Activated CD8-positive, alpha-beta T cell treated with anti-CD3 and anti-CD28 coated beads for 36 hours (primary cell): ENCODE measurements at places on chromosomes 2 and 18. TPM values are rescaled to one million over a fixed set of nuclear protein-coding genes. Genes with fewer than 3 reads are reported as not detected.

- no peak for DNase-seq
- H3K36me3 ChIP-seq: no peaks in the 10 kb centered on the region
- no peaks in the 10 kb centered on the region for H3K4me1 ChIP-seq
- no peaks in the 10 kb centered on the region for H3K27me3 ChIP-seq
These were observed 54.5 kb upstream of the SMAD2 start for GRCh38 chr18:47984991-47985390.

DNA sequence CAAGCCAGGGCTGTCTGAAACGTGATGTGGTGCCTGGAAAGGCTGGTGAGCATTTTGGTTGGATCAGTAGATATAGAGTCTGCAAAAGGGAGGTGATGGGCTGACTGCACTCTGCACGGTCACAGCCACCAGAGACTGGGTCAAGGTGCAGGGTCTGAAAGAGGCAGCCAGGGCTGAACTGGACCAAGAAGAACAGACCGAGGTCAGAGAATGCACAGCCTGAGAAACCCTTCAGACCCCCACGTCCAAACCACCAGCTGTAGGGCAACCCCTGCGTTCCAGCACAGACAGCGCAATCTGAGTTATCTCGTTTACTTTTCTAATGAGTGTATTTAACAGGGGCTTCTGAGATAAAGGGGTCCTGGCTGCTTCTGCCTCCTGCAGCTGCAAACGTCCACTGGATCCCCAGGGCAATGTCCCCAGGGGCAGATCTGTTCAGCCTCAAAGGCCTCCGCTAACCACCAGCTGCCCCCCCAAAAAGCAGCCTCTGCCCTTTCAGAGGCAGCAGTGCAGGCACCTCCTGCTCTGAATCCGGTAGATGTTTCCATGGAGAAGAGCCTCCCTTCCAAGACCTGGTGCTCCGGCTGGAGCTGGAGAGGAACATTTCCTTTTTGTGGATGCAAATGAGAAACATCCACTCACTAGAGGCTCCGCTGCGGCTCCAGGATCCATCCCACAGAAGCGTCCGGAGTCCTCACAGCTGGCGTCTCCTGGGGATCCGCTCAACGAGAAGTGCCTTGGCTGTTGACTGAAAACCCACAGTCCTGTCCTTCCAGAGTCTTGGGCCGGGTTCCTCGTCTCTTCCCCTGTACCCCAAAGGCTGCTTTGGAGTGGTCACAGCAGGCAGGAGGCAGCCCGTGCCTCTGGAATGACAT, 970 bp upstream of the KCNG2 start:
- peak overlapping the region; percentile 49 for H3K4me3 ChIP-seq
- peaks cover 19% of the 10 kb centered on the region for H3K4me1 ChIP-seq
- DNase-seq: no peak
- peaks cover 56% of the 10 kb centered on the region for H3K27me3 ChIP-seq

DNA sequence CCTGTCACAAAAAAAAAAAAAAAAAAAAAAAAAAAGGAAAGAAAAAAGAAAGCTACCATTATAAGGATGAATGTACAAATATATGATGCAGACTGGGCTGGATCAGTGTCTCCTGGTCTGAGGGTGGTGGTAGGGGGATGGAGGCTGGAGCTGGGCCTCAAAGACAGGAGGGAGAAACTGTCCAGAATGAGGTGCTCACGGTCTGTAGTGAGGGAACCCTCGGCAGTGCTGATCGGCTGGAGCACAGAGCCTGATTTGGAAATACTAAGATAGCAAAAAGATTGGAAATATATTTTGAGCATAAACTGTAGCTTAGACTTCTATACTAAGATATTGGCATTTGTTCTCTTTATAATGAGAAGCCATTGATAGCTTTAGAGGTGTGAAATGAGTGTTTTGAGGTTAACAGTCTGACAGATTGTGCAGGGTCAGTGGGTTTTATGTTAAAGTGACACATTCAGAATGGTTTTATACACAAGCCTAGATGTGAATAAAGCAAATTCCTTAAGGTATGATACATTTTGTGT, 7.9 kb upstream of the SLC3A1 start:
- H3K27ac ChIP-seq: no peak overlapping the region
- no peaks in the 10 kb centered on the region for H3K36me3 ChIP-seq
- no peak for DNase-seq

- no peaks in the 10 kb centered on the region for H3K27me3 ChIP-seq
- no peak overlapping the region for H3K4me3 ChIP-seq
- H3K36me3 ChIP-seq: no peaks in the 10 kb centered on the region
- no peak overlapping the region for H3K27ac ChIP-seq
- no peaks in the 10 kb centered on the region for H3K4me1 ChIP-seq
- DNase-seq: no peak
These were observed 30.1 kb downstream of the SH2D6 start for GRCh38 chr2:85448461-85449213.

DNA sequence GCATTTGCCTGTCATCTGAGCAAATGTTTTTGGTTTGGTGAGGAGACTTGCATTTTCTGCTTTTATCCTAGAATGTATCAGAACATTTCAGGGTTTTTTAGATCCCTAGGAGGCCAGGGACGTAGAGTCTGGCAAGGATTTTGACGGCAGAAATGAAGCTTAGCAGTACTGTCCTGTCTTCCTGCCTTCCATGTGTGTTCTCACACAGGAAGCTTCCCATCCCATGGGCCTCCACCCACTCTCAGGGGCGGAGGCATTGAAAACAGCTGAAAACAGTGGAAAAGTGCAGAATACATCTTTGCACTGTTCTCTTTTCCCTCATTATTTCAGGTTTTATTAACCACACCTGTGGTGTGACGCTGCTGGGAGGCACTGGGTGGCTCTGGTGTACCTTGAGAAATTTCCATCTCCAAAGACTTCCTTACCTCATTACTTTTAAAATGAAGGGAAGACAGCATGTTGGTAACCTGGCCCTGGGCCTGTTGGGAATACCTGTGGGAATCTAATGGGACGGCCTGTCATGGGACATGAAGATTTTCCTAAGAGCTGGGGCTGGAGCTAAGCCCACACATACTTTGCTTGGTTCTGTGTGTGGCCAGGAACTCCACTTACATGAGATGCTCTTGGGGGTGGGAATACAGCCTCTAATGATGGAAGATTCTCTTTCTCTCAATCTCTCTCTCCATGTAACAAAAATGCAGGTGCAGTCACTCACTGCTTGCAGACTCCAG, 20.5 kb downstream of the PCARE start:
- H3K27ac ChIP-seq: no peak overlapping the region
- DNase-seq: no peak
- H3K4me1 ChIP-seq: peaks cover 3% of the 10 kb centered on the region

GRCh38 chr2:37558623-37559022, 112.8 kb downstream of the CDC42EP3 start:
- no peak for DNase-seq
- peaks cover 33% of the 10 kb centered on the region for H3K4me1 ChIP-seq
- no peaks in the 10 kb centered on the region for H3K27me3 ChIP-seq
- H3K36me3 ChIP-seq: no peaks in the 10 kb centered on the region

DNA sequence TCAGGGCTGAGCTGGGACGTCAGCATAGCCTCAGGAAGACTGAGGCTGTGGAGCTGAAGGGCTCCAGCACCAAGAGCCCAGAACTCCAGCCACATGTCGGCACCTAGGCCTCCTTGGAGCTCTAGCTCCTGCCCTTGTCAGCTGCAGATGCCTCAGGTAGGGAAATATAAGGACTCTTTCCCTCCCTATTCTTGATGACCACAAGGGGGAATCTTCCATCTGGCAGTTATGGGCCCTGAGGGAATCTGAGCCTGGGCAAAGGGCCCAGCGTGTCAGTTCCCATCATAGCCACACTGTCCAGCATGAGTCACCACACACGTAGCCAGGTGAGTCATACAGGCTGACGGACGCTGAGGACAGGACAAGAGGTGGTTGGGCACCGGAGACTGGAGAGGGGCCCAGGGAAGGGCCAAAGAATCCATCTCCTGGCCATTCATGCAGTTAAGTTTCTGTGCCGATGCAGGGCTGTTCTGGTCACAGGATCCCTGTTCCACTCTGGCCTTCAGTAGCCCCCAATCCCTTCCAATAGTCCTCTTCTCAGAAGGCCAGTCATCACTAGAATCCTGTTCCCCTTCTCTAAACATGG, 1.8 kb downstream of the MPV17 start:
- no peaks in the 10 kb centered on the region for H3K27me3 ChIP-seq
- peak overlapping the region; percentile 97 for H3K4me3 ChIP-seq
- peaks cover 16% of the 10 kb centered on the region for H3K36me3 ChIP-seq
- DNase-seq: no peak
- peaks cover 21% of the 10 kb centered on the region for H3K4me1 ChIP-seq

- DNase-seq: no peak
- H3K4me1 ChIP-seq: no peaks in the 10 kb centered on the region
- H3K27me3 ChIP-seq: no peaks in the 10 kb centered on the region
- no peaks in the 10 kb centered on the region for H3K36me3 ChIP-seq
These were observed 24.6 kb upstream of the DAW1 start for GRCh38 chr2:227846831-227847230.

- H3K4me3 ChIP-seq: no peak overlapping the region
- peaks cover 5% of the 10 kb centered on the region for H3K36me3 ChIP-seq
- no peak for DNase-seq
- no peak overlapping the region for H3K27ac ChIP-seq
- peaks cover 68% of the 10 kb centered on the region for H3K4me1 ChIP-seq
These were observed 70.5 kb downstream of the RBMS1 start for GRCh38 chr2:160423126-160423525.

GRCh38 chr2:240238786-240239185, 98.3 kb upstream of the OTOS start:
- H3K36me3 ChIP-seq: no peaks in the 10 kb centered on the region
- no peak overlapping the region for H3K27ac ChIP-seq
- peaks cover 12% of the 10 kb centered on the region for H3K27me3 ChIP-seq

- no peaks in the 10 kb centered on the region for H3K27me3 ChIP-seq
- no peak overlapping the region for H3K27ac ChIP-seq
- peaks cover 20% of the 10 kb centered on the region for H3K36me3 ChIP-seq
- H3K4me3 ChIP-seq: no peak overlapping the region
- H3K4me1 ChIP-seq: peaks cover 44% of the 10 kb centered on the region
These were observed 44.5 kb downstream of the MAPRE2 start for GRCh38 chr18:35085450-35086380.

DNA sequence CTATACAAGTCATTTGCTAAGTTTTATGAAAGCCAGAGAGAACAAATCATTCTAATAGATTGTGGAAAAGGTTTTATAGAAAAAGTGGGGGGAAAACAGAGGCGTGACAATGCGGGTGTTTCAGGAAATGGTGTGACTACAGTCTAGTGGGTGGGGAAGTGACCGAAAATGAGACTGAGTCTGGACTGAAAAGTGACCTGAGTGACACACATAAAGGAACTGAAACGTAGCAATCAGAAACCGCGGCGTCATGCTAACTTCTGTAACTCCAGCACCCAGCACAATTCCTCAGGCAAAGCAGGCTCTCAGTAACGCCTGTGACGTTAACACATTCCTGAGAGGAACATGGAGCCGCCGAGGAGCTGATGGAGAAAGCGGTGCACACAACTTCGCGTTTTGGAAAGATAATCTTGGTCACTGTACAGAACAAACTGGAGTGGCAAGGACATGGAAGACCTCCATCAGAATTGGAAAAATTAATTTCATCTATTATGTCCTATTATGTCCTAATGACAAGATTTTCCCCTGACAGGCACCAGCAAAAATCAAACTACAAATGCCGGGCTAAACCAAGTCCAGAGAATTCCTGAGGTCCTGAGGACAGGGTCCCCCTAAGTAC, 1.4 kb upstream of the CD226 start:
- no peak overlapping the region for H3K4me3 ChIP-seq
- peaks cover 37% of the 10 kb centered on the region for H3K4me1 ChIP-seq
- peak; percentile 83 for DNase-seq
- no peaks in the 10 kb centered on the region for H3K27me3 ChIP-seq
- H3K27ac ChIP-seq: no peak overlapping the region

DNA sequence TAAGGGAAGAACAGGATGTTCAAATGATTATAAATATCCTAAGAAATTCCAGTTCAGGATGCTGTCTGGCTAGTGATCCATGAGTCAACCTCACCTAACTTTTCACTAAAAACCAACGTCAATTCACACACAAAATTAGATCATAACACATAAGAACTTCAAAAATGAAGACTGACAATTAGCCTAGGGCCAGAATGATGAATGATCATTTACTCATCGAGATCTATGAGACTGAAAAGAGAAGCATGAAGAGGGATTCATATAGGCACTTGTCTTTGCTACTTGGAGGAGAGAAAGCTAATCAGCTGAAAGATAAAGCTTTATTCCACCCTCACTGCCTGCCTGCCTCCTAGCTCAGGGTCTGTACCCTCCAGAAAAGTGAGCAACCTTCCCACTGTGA, 29.8 kb downstream of the ADD2 start:
- H3K4me3 ChIP-seq: no peak overlapping the region
- H3K4me1 ChIP-seq: peaks cover 5% of the 10 kb centered on the region
- DNase-seq: no peak

DNA sequence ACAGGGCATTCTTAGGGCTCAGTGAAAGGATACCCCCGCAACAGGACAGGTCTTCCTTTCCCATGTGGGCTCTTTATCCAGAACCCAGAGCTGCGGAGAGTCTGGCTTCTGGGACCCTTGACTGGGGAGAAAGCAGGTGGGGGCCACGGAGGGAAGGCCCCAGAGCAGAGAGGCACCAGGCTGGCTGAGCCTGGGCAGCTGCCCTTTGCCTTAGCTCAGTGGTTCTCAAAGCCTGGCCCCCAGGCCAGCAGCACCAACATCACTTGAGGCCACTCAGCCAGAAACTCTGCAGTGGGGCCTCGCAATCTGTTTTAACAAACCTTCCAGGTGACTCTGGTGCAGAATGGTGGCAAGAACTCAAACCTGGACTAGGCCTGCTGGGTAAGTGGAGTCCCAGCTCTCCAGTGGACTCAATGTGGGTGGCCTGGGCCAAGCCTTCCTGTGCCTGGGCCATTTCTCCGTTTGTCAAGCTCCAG, 1.6 kb upstream of the TMEM37 start:
- H3K36me3 ChIP-seq: no peaks in the 10 kb centered on the region
- peaks cover 3% of the 10 kb centered on the region for H3K4me1 ChIP-seq
- no peak overlapping the region for H3K27ac ChIP-seq
- DNase-seq: no peak
- no peak overlapping the region for H3K4me3 ChIP-seq

- no peaks in the 10 kb centered on the region for H3K4me1 ChIP-seq
- peaks cover 11% of the 10 kb centered on the region for H3K27me3 ChIP-seq
- H3K36me3 ChIP-seq: no peaks in the 10 kb centered on the region
- DNase-seq: no peak
- no peak overlapping the region for H3K27ac ChIP-seq
These were observed 65.4 kb downstream of the DTNA start for GRCh38 chr18:34775461-34775860.

DNA sequence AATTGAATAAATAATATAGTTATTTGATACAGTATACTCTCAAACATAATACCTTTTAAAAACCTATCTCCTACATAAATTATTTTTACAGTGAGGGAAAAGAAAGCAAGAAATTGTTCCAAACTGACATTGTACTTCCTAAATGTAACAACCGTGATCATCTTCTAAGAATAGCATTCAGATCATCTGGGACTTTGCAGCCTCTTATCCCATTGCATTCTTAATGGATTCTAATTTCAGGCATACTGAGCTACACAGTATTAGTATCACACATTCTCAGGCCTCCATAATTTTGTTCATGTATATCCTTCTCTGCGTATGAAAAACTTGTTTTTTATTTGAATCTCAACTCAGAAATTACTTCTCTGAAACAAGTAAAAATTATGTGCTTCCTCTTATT, 1134.7 kb upstream of the CDH2 start:
- no peaks in the 10 kb centered on the region for H3K36me3 ChIP-seq
- no peak for DNase-seq

KANSL1L gene
- total RNA-seq: 5.4 TPM

TCF23 gene
- total RNA-seq: not detected

MAL gene
- total RNA-seq: 59.2 TPM

SALL3 gene
- not detected for total RNA-seq

SIX2 gene
- total RNA-seq: not detected

OSR1 gene
- total RNA-seq: not detected

SCYGR4 gene
- total RNA-seq: not detected
